ENCODE measurements at places on chromosomes 6 and 20.

DNA sequence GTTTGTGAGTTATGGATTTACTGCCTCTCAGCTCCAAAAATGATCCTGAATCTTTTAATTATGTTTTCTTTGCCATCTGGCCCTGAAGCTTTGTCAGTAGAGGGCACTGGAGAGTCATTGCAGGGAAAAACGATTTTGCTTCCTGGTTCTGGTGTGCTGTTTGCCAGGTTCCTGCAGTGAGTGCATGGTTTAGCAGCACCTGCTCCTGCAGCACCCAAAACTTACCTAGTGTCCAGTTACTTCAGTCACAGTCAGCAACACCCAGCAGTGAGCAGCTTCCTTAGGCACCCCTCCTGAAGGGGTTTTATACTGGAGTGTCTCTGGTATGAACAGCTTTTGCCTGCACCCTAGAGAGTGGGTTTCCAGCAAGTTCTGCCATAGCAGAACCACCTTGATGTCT lies 6.0 kb upstream of the TRIM26 start:
- peak; percentile 72 for DNase-seq

DNA sequence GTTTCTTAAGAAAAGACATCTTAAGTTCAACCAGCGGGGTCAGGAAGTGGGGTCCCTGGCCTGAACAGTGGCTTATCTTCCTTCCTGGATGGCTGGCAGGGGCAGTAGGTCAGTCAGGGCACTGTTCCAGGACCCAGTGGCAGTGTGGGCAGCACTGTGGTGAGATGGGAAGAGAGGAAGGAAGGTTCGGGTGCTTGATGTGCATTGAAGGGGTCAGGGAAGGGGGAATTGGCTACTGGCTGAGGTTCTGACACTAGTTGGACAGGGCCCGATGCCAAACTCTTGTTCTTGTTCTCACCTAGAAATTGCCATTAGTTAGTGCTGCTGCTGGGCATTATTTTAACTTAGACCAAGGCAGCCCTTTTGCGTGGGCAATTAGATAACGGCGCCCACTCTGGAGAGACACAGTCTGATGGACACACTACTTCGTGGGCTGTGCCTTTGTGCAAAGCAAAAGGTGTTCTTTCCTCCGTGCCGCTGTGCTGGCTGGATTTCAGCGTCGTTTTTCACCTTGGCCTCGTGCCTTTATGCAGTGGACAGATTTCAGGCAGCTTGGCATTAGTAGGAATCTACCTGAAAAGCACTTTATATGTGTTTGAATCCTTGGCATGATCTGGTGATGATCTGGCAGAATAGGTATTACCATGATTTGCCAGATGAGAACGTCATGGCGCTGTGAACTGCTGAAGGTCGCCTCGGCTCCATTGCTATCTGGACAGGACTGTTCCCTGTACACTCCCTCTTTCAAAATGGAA lies 30.3 kb downstream of the UTRN start:
- DNase-seq = no peak

DNA sequence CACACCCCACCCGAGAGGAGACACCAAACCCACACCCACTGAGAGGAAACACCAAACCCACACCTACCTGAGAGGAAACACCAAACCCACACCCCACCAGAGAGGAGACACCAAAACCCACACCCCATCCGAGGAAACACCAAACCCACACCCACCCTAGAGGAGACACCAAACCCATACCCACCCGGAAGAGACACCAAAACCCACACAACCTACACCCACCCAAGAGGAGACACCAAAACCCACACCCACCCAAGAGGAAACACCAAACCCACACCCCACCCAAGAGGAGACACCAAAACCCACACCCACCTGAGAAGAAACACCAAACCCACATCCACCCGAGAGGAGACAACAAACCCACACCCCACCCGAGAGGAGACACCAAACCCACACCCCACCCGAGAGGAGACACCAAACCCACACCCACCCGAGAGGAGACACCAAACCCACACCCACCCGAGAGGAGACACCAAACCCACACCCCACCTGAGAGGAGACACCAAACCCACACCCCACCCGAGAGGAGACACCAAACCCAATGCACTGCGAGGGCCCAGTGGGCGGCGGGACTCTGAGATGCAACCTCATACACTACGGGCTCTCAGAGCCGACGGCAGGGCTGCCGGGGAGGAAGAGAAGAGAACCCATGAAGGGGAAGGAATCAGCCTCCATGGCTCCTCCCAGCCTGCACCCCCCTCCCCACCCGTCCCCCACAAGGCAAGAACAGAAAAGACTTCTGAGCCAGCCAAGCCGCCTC lies 83.3 kb downstream of the TAF4 start:
- no peak for DNase-seq

DNA sequence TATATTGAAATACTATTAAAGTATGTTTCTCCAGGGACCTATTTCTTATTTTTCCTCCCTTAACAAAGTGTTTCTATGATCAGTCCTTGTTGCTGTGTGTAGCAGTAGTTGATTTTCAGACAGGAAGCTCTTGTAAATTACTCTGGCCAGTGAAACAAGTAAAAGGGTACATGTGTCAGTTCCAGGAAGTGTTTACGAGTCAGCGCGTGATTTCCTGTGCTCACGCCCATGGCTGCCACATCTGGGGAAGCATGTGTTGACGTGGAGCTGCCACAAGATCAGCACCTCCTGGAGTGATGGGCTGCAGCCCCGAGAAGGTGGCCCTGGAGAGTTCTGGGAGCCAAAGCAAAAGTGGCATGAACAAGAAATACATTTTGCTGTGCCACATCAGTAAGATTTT lies 38.6 kb upstream of the GGTLC1 start:
- peak; percentile 70 for DNase-seq

GRCh38 chr20:58043236-58044140 lies 185.0 kb downstream of the ANKRD60 start:
- DNase-seq = no peak
